ENCODE measurements at places on chromosomes 11 and 22.

- no peak for DNase-seq
- H3K36me3 ChIP-seq, result no peaks in the 10 kb centered on the region
- no peak overlapping the region for H3K4me3 ChIP-seq
- H3K27ac ChIP-seq, result no peak overlapping the region
- H3K4me1 ChIP-seq, result no peaks in the 10 kb centered on the region
These were observed 4.3 kb downstream of the ASRGL1 start for GRCh38 chr11:62341588-62341987.

DNA sequence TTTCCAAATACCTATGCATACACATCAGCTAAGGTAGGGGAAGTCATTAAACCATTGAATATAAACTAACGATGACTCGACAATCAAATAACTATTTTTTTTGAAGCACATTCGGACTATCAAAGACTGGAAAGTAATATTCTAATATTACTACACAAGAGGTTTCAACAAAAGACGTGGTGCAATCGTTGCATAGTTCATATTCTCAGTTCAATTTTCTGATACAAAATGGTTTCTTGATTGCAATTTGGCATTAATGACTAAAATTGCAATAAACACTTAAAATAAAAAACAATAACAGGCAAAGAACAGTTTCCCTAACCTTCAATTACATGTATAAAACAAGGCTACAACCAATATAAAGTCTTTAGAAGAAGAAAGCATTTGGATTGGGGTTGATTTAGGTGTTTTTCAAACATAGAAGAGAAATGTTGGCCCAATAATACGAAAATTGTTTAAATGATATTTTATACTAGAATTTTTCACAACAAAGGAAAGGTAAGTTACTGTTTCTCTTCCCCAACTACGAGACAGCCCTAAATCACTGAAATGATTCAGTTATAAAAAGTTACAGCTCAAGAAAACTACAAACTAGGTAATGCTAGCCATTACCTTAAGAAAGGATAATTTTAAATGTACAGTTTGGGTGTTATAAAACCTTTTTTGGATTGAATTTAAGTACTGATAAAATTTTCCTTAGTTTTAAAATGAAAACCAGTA is 17.6 kb downstream of the BLID start:
- peaks cover 2% of the 10 kb centered on the region for H3K4me1 ChIP-seq
- peak overlapping the region; percentile 91 for H3K4me3 ChIP-seq
- no peaks in the 10 kb centered on the region for H3K27me3 ChIP-seq
- no peak for DNase-seq
- peaks cover 31% of the 10 kb centered on the region for H3K36me3 ChIP-seq

GRCh38 chr22:28714043-28714628 is 27.5 kb downstream of the CHEK2 start:
- no peak for DNase-seq
- H3K27ac ChIP-seq, result no peak overlapping the region
- H3K4me3 ChIP-seq, result no peak overlapping the region
- H3K36me3 ChIP-seq, result no peaks in the 10 kb centered on the region

DNA sequence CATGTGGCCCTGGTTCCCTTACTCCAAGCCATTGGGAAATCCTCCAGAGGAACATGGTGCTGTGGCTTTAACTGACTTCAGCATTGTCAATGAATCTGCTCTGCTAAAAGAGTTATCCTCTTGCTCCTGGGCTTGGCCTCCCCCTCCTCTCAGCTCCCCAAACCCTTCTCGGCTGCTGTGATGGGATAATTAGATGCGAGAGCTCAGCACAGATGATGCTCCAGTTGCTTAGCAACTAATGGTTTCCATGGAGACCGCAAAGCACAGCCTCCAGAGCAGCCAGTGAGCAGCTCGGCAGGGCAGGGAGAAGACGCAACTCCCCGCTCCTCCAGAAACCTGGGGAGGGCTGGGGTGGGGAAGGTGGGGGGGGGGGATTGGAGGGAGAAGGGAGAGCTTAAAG is 2.8 kb upstream of the UPK2 start:
- peak; percentile 18 for DNase-seq
- no peaks in the 10 kb centered on the region for H3K4me1 ChIP-seq

DNA sequence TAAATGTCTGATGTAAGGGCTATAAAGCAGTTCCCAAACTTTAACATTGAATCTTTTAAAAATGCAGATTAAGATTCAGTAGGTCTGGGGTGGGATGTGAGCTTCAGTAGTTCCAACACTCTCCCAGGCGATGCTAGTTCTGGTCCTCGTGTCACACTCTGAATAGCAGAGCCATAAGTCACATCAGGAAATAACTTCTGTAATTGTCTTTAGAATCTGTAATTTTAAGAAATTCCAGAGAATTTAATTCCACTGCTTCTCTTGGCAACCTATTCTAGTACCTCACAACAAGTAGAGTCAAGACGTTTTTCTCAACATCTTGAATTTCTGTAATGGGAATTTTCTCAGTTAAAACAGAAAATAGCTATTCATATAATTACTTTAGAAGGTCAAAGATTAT is 223.1 kb downstream of the TMEM135 start:
- H3K4me3 ChIP-seq, result no peak overlapping the region
- no peaks in the 10 kb centered on the region for H3K4me1 ChIP-seq
- no peak overlapping the region for H3K27ac ChIP-seq
- no peaks in the 10 kb centered on the region for H3K36me3 ChIP-seq
- H3K27me3 ChIP-seq, result no peaks in the 10 kb centered on the region
- no peak for DNase-seq

DNA sequence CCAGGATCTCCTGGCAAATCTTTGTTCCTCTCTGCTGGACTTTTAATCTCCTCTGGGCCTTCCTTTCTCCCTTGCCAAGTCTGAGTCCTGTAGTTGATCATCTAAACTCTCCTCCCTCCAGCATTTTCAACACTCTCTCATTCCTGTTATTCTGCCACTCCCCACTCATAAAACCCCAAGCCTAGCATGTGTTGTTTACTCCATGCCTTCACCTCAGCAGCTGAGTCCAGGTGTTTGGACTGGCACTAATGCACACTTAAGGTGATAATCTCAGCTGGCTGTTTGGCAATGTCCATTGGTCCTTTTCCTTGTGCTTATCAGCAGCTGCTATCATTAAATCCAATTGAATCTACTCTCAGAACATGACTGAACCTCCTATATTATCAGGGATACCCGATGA is 876.8 kb upstream of the TENM4 start:
- no peak overlapping the region for H3K4me3 ChIP-seq
- H3K27me3 ChIP-seq, result no peaks in the 10 kb centered on the region
- no peaks in the 10 kb centered on the region for H3K4me1 ChIP-seq
- DNase-seq, result no peak
- H3K36me3 ChIP-seq, result no peaks in the 10 kb centered on the region

- H3K27me3 ChIP-seq, result peaks cover 69% of the 10 kb centered on the region
- H3K4me3 ChIP-seq, result no peak overlapping the region
- no peak for DNase-seq
These were observed 15.1 kb upstream of the OAF start for GRCh38 chr11:120195601-120196320.

DNA sequence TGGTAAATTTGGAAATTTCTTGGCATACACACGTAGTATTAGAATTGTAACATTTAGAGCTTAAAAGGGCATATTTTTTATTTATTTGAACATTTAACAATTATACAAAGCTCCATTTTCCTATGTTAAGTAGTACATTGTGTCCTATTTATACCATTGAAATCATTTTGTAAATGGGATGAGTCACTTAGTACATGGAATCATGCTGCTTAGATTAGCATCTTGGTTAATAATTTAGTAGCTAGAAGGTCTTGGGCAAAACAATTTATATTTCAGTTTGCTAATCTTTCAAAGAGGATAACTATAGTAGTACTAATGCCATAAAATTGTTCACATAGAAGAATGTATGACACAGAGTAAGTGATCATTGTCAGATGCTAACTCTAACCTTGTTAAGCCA is 450.1 kb upstream of the LUZP2 start:
- peak; percentile 44 for DNase-seq
- H3K4me3 ChIP-seq, result no peak overlapping the region
- H3K4me1 ChIP-seq, result no peaks in the 10 kb centered on the region
- H3K27ac ChIP-seq, result no peak overlapping the region

GRCh38 chr11:35593143-35593542 is 25.1 kb upstream of the FJX1 start:
- H3K4me3 ChIP-seq, result no peak overlapping the region
- DNase-seq, result peak; percentile 83
- H3K4me1 ChIP-seq, result peaks cover 15% of the 10 kb centered on the region
- no peak overlapping the region for H3K27ac ChIP-seq
- H3K36me3 ChIP-seq, result no peaks in the 10 kb centered on the region
- H3K27me3 ChIP-seq, result no peaks in the 10 kb centered on the region

DNA sequence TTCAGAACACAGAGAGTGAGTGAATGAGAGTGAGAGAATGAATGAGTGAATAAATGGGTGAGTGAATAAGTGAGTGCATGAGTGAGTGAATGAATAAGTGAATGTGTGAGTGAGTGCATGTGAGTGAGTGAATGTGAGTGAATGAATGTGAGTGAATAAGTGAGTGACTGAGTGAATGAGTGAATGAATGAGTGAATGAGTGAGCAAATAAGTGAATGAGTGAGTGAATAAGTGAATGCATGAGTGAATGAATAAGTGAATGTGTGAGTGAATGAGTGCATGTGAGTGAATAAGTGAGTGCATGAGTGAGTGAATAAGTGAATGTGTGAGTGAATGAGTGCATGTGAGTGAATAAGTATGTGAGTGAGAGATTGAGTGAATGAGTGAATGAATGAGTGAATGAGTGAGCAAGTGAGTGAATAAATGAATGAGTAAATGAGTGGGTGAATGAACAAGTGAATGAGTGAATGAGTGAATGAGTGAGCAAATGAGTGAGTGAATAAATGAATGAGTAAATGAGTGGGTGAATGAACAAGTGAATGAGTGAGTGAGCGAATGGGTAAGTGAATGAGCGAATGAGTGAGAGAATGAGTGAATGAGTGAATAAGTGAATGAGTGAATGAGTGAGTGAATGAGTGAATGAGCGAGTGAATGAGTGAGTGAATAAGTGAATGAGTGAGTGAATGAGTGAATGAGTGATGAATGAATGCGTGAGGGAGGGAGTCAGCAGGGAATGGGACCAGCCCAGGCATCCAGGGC is 21.3 kb upstream of the MUC5B start:
- no peaks in the 10 kb centered on the region for H3K4me1 ChIP-seq
- H3K27ac ChIP-seq, result no peak overlapping the region
- H3K4me3 ChIP-seq, result no peak overlapping the region
- peaks cover 16% of the 10 kb centered on the region for H3K27me3 ChIP-seq
- H3K36me3 ChIP-seq, result no peaks in the 10 kb centered on the region
- no peak for DNase-seq

- H3K27ac ChIP-seq, result no peak overlapping the region
- no peak overlapping the region for H3K4me3 ChIP-seq
- H3K27me3 ChIP-seq, result peaks cover 70% of the 10 kb centered on the region
- no peaks in the 10 kb centered on the region for H3K36me3 ChIP-seq
- no peak for DNase-seq
These were observed 64.8 kb downstream of the RPUSD4 start for GRCh38 chr11:126146454-126147192.

DNA sequence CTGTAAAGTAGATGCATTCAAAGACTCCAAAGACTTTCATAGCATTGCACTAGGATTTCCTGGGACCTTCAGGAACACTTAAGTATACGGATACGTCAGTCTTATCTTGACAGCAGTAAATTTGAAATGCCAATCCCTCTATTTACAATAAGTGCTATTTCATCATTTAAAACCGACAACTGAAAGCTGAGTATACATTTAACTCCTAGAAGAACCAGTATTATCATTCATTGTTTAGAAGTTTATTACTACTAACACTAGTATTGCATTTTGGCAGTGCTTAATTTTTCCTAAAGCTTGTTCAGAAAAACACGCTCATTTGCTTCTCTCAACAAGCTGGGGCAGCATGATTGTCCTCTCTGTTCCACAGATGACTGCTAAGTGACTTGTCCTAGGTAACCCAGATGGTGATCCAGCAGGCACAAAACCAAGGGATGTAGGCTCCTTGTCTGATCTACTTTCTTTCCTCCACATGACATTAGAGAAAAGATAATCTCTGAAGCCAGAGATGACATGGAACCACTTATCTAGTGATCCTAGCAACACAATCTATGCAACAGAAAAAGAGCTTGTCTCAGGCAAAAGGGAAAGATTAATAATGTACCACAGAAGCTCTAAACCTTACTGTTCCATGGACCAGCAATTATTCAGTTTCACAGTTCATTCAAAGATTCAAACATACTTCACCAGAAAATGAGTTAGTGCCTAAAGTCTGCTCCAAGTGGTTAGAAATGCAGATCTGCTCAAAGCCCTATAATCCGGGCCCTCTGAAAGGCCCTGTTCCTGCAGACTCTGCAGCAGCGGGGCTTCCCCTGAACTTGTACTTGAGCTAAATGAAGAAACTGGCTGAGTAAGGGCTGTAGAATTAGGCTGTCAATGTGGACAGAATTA is 5.2 kb downstream of the MAML2 start:
- peak; percentile 60 for DNase-seq
- H3K36me3 ChIP-seq, result peaks cover 4% of the 10 kb centered on the region
- no peak overlapping the region for H3K4me3 ChIP-seq
- H3K27ac ChIP-seq, result peak overlapping the region; percentile 27
- peaks cover 22% of the 10 kb centered on the region for H3K4me1 ChIP-seq

- no peak overlapping the region for H3K4me3 ChIP-seq
- peaks cover 11% of the 10 kb centered on the region for H3K4me1 ChIP-seq
- no peak overlapping the region for H3K27ac ChIP-seq
- H3K36me3 ChIP-seq, result no peaks in the 10 kb centered on the region
- peaks cover 3% of the 10 kb centered on the region for H3K27me3 ChIP-seq
These were observed 435.0 kb upstream of the CADM1 start for GRCh38 chr11:115939104-115939730.

GRCh38 chr11:41281131-41281742 is 178.2 kb downstream of the LRRC4C start:
- no peaks in the 10 kb centered on the region for H3K27me3 ChIP-seq
- H3K27ac ChIP-seq, result no peak overlapping the region
- H3K36me3 ChIP-seq, result no peaks in the 10 kb centered on the region
- DNase-seq, result no peak
- H3K4me3 ChIP-seq, result no peak overlapping the region

DNA sequence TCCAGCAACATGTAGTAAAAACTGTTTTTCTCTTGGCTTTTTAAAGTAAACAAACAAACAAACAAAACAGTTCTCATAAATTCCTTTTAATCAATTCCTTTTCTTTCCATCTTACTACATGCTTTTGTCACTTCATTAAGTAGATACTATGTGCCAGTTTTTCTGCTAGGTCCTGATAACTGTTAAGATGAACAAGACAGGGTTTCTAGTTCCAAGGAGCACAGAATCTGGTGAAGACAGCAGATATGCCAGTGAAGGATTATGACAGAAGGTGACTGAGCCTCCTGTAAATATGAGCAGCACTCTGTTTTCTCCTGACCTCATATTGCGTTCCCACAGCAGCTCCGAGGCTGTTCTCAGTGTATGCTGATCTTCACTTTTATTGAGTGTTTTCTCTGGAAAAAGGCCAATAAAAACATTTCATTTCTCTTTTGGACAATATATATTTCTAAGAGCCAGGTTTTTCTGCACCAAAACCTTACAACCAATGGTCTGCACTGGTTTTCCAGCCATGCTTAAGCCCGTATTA is 45.8 kb downstream of the HEPHL1 start:
- H3K4me3 ChIP-seq, result no peak overlapping the region
- DNase-seq, result no peak
- H3K36me3 ChIP-seq, result no peaks in the 10 kb centered on the region

All from IMR-90 (cell line).